ENCODE measurements at places on chromosomes 1 and 21.

DNA sequence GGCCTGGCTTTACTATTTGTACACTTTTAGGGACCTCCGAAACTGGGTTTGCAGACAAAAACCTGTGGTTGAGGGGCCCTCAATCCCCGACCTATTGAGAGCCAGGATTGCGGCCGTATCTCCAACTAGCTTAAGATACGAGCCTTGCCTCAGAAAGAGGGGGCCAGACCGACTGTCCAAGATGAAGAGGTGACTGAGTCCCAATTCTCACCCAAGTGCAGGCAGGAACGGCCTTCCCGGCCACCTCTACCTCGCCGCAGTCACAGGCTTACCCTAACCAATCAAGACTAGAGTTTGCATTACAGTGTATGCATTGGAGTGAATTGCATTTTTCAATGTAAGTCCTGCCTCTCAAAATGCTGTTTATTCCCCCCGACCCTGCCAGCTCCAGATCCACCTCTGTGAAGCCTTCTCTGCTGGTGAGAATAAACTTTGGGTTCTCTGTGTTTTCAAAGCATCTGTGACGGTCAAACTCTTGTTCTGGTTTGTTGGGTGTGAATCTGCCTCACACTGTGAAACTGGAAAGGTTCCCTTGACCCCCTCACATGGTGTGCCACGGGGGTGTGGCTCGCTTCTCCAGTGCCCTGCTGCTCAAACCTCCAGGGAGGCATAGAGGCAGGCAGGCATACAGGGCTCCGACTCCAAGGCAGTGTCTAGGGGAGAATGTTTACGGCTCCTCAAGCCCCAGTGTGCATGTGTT, 62.2 kb upstream of the WLS start:
- DNase-seq = no peak

DNA sequence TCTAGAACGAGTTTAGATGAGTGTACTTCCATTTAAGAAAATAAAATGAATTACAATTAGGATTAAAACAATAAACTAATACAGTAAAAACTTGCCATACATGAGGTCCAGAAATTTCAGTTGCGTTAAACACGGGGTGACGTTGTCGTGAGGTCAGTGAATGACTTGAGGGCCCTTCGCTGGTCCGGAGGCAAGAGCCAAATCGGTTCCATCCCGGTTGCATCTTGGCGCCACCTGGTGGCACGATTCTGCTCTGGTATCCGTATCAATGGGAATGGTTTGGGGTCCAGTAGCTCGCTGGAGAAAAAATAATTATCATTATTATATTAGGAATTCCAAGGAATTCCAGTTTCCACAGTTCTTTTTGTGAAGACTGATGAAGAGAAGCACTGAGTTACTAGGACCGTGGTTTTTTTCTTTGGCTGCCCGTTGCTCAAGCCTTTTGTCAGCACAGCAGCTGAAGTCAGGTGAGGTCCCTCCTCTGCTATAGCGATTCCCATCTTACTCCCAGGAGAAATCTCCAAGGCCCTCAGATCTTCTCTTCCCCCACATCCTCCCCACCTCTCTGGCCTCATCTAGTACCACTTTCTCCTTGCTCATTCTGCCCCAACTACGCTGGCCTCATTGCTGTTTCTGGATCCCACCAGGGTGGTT, 161.4 kb downstream of the SLC35F3 start:
- DNase-seq = peak; percentile 38

- peak; percentile 36 for DNase-seq
Observed at GRCh38 chr1:9909234-9910046, 629 bp downstream of the CTNNBIP1 start.

GRCh38 chr1:216805953-216806352, 82.7 kb upstream of the ESRRG start:
- DNase-seq = no peak

DNA sequence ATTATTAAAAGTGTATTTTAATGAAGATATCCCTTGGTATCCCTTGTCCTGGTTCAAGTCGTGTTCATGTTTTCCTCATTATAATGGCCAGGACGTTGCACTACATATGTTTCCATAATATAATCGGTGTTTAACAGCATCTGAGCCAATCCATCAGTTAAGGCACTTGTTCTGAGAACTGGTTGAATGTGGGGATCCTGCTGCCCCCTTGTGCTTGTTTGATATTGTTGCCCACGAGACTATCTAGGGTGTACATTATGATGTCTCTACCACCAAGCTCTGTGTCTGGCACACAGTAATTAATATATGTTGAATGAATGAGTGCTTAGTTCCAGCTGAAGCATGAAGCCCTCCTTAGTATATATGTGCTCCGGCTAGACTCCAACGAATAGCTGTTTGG, 193.0 kb downstream of the CACNA1E start:
- no peak for DNase-seq

- no peak for DNase-seq
Observed at GRCh38 chr1:119387858-119388257, 19.3 kb downstream of the HAO2 start.
